ENCODE measurements at places on chromosomes 3 and 15.

DNA sequence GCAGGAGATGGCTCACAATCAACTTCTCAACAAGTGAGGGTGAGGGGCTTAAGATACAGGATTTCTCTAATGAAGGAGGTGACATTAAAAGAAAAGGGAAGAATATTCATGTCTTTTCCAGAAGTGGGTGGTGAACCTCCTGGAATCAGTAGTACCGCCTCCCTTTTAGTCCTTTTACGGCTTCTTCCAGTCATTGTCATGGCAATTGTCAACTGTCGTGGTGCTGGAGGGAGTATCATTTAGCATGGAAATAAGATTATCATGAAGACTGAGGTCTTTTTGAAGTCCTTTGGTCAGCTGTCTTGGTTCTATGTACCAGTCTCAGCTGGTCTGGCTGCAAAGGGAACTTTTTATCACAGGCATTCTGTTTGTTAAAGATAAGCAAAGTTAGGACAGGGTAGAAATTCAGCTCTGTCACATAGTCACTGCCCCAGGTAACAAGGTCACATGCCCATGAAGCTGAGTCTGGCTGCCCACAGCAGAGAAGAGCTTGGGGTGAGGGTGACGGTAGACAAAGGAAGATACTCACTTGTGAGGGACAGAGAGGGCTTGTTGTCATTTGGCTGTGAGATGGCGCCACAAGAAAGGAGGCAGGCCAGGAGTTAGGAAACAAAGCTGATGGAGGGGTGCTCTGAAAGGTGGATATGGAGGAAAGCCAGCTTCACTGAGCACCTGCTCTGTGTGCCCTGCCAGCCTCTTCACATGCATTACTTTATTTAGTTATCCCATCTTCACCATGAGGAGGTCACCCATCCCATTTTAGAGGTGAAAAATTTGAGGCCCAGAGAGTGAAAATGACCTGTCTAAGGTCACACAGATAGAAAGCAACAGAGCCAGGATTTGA lies 228.2 kb upstream of the TRIM42 start:
- DNase-seq = no peak

GRCh38 chr3:105166893-105167292 lies 199.8 kb upstream of the ALCAM start:
- DNase-seq = no peak

DNA sequence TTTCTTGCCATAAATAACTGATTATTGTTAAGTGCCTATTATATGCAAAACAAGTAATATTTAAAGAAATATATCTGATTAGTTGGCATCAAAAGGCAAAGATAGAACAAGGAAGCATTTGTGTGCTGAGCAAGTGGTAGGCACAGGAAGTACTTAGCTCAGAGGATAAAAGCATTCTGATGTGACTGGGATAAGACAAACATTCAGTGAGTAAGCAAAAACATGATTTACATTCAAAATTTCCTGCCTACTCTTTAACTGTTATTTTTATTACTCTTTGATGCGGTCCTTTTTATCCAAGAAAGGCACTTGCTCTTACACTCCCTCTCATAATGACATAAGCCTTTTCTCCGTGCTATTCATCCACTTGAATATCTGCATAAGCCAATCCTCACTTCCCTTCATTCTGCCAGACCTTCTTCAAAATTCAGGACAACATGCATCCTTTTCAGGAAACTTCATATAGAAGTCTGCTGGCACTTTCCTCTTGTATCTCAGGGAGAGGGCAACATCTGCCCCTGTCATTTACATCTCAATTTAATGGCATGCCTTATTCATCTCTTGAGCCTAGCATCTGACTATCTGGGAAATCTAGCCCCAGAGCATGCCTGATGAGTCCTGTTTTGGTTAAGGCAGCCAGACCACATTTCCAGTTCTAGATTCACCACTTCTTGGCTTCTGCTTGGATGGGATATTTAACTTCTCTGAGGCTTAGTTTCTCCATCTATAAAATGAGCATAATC lies 478.2 kb upstream of the ROBO2 start:
- DNase-seq = no peak

DNA sequence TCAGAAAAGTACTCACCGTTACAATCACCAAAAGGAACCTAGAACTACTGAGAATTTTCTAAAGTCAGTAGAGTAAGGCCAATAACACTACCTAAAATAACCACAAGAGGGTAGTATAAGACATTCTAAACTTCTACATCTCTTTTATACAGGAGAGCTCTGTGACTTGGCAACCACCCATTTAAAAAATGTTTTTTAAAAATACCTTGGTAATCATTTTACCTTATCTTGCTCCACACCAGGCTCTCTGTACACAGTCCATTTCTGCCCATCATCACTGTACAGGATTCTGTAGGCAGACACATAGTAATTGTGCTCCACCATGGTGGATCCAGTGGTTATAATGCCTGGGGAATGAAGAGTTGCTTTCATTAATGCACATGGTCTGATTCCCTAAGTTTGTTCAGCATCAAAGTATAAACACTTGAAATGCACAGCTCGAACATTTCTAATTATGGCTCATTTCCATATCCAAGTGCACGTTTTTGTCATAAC lies 54.5 kb downstream of the ST3GAL6 start:
- no peak for DNase-seq

GRCh38 chr3:150925751-150926201 lies 20.5 kb upstream of the MINDY4B start:
- DNase-seq = peak; percentile 79

- DNase-seq = no peak
Measured at GRCh38 chr15:35173444-35174118, 88.5 kb upstream of the NANOGP8 start.

GRCh38 chr3:98966434-98966833 lies 64.9 kb upstream of the DCBLD2 start:
- DNase-seq = no peak

DNA sequence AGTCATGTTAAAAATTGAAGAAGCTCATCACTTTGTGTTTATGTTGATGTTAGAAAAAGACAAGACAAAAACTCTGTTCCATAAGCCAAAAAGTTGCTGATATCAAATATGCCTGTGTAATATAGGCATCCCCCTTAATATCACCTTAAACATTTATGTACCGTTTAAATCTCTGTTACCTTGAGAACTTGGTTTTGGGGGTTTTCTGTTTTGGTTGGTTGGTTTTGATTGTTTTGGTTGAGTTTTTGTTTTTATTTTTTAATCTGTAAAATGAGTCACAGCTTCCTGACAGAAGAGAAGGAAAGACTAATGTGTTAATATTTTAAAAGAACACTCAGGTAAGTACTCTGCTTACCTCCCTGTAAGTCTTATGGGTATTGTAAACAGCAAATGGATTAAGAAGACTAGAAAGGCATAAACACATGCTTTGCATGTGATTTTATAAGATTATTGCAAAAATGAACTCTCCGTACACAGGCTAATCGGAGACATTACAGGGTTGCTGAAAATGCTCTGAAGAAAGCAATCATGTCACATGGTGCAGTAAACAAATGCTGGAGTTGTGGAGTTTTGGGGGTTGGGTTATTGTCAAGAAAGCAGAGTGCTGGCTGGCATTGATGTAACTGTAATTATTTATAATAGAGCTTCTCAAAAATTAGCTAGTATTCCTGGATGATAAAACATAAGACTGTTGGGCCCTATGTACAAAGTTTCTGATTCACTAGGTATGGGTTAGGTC lies 69.5 kb upstream of the MBNL1 start:
- DNase-seq = no peak

All from nephron progenitor cell (in vitro differentiated cells).